Heart left ventricle (tissue), 16 donors: ENCODE measurements at places on chromosomes 1 and 21.

GRCh38 chr1:51303751-51304251 lies 26.6 kb downstream of the TTC39A start:
- no peak for DNase-seq
- no peaks in the 10 kb centered on the region for H3K27me3 ChIP-seq
- H3K27ac ChIP-seq = no peak overlapping the region
- no peaks in the 10 kb centered on the region for H3K4me1 ChIP-seq
- no peak overlapping the region for H3K4me3 ChIP-seq

DNA sequence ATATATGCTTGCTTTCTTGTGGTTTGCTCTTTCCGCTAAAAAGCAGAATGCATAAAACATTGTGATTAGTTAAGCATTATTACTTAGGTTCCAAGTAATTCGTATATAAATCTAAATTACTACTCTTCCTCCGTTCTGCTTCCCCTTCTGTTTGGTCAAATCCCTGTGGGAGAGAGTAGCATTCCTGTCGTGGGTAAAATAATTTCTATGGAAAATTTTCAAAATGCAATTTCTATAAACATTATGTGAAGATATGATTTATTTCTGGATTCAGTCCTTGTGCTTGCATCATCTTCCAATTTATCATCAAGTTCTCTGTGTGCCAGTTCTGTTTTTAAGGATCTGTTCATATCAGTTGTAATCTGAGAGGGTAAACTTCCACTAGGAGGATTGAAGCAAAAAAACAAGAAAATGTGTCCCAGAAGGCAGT lies 7.2 kb upstream of the WARS2 start:
- H3K27ac ChIP-seq = no peak overlapping the region
- peaks cover 5% of the 10 kb centered on the region for H3K4me1 ChIP-seq
- H3K4me3 ChIP-seq = no peak overlapping the region

DNA sequence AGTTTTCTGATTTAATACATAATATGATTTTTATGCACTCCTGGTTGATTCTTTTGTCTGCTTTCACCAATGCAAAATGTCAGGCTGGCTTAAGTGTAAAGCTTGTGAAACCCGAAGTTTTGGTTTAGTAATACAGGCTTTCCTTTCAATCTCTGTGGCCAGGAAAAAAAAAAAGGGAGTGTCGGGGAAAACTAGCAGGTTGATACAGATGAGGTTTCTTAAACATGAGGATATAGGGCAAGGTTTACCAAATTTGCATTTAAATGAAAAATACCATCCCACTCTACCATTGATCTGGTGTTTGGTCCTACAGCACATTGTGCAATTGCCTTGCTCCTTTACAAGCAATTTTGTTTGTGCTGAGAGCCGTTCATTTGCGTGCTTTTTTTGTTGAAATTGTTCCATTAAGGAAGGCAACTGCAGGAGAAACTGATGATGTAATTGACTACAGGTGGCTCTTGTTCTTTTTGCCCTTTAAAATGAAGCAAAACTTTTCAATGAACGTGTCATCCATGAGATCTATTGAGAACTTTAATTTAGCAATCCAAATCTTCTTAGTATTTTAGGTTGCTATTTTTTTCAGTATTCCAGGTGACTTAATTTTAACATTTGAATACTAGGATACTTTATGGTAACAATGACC lies 22.7 kb downstream of the CLIC6 start:
- no peaks in the 10 kb centered on the region for H3K27me3 ChIP-seq
- no peak overlapping the region for H3K27ac ChIP-seq
- H3K4me3 ChIP-seq = no peak overlapping the region
- DNase-seq = no peak

GRCh38 chr1:35164893-35165292 lies 28.1 kb downstream of the SFPQ start:
- H3K4me3 ChIP-seq = no peak overlapping the region
- no peak overlapping the region for H3K27ac ChIP-seq
- no peaks in the 10 kb centered on the region for H3K36me3 ChIP-seq
- H3K4me1 ChIP-seq = no peaks in the 10 kb centered on the region

DNA sequence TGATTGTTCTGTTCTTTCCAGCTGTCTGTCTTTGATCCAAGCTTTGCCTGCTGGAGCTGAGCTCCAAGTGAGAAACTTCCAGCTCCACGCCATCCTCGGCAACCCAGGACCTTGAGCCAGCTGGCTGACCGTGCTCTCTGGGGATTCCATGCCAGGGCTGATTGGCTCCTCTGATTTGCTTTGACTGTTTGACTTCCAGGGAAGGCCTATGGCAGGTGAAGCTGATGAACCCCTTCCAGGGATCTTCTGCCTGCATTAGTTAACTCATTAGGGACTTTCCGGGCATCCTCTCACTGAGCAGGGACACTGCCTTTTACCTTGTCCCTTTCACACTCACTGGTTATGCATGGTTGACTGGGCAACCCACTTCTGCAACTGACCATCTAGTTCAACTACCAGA lies 406.1 kb downstream of the RPS6KC1 start:
- H3K4me1 ChIP-seq = peaks cover 11% of the 10 kb centered on the region
- H3K4me3 ChIP-seq = no peak overlapping the region
- H3K27me3 ChIP-seq = no peaks in the 10 kb centered on the region
- peak; percentile 33 for DNase-seq
- no peaks in the 10 kb centered on the region for H3K36me3 ChIP-seq
- no peak overlapping the region for H3K27ac ChIP-seq

- no peak overlapping the region for H3K27ac ChIP-seq
- H3K4me1 ChIP-seq = no peaks in the 10 kb centered on the region
- no peaks in the 10 kb centered on the region for H3K36me3 ChIP-seq
- DNase-seq = no peak
Measured at GRCh38 chr1:68046423-68046822, 4.0 kb downstream of the DIRAS3 start.

GRCh38 chr1:229900220-229900619 lies 166.8 kb upstream of the GALNT2 start:
- no peak overlapping the region for H3K27ac ChIP-seq
- H3K27me3 ChIP-seq = no peaks in the 10 kb centered on the region
- DNase-seq = no peak
- no peak overlapping the region for H3K4me3 ChIP-seq

DNA sequence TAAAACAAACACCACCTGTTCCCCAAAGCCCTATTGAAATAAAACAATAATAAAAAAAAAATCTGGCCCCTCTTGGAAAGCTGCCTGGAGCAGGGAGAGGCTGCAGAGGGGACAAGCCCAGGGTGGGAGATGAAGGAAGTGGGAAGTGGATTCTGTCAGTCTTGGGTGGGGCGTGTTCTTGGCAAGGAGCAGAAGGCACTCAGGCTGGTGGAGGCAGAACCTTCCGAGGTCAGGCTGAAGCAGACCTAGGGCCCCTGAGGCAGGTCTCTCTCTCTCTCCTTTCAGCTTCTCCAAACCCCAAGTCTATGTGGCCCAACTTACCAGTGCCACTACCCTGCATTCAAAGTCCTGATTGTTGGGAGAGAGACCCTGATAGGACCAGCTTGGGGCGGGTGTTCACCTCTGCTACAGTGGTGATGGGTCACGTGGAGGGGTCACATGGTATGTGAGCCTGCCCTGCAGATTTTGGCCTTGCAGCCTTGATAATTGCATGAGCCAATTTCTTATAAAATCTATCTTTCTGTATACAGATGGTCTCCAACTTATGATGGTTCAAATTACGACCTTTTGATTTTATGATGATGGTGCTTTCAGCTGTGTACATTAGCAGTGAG lies 145.4 kb upstream of the C1orf174 start:
- H3K4me3 ChIP-seq = no peak overlapping the region
- peaks cover 9% of the 10 kb centered on the region for H3K27me3 ChIP-seq
- H3K4me1 ChIP-seq = no peaks in the 10 kb centered on the region
- no peak overlapping the region for H3K27ac ChIP-seq
- DNase-seq = no peak
- H3K36me3 ChIP-seq = no peaks in the 10 kb centered on the region

- no peak overlapping the region for H3K27ac ChIP-seq
- peaks cover 16% of the 10 kb centered on the region for H3K4me1 ChIP-seq
- no peak for DNase-seq
Measured at GRCh38 chr1:151134396-151134795, 12.0 kb downstream of the SEMA6C start.

GRCh38 chr1:112504001-112504660 lies 4.6 kb upstream of the WNT2B start:
- H3K4me3 ChIP-seq = no peak overlapping the region
- no peaks in the 10 kb centered on the region for H3K36me3 ChIP-seq
- H3K4me1 ChIP-seq = no peaks in the 10 kb centered on the region
- no peaks in the 10 kb centered on the region for H3K27me3 ChIP-seq
- no peak overlapping the region for H3K27ac ChIP-seq
- DNase-seq = no peak

DNA sequence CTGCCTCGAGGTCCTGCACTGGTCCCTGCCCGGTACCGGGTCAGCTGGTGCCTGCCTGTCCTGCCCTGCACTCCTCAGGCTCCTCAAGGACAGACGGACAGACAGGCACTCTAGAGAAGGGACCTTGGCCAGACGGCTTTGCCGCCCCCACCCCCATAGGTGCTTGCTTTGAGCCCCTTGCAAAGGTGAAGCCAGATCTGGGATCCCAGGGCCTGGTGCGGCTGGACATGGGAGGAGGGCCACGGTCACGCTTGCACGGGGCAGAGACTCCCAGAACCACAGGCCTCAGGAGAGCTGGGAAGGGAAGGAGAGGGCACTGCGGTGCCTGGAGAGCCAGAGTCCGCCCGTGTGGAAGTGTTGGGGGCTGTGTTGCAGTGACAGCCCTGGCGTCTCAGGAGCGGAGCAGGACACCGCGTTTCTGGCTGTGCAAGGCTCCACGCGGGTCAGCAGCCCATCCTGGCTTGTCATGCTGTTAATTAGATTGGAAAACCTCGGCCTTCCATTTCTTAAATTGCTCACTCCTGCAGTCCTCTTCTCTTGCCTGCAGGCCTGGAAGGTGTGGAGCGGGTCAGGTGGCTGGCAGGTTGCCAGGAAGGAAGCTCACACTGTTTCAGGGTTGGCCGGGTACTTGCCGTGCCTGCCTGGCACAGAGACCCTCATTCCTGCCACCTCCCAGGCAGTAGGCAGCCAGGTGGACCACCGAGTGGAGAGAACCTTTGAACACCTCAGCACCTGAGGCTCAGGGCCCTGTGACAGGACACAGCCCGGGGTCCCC lies 16.3 kb downstream of the COL18A1 start:
- DNase-seq = peak; percentile 47
- H3K27me3 ChIP-seq = no peaks in the 10 kb centered on the region
- peak overlapping the region; percentile 9 for H3K27ac ChIP-seq
- peaks cover 42% of the 10 kb centered on the region for H3K4me1 ChIP-seq

DNA sequence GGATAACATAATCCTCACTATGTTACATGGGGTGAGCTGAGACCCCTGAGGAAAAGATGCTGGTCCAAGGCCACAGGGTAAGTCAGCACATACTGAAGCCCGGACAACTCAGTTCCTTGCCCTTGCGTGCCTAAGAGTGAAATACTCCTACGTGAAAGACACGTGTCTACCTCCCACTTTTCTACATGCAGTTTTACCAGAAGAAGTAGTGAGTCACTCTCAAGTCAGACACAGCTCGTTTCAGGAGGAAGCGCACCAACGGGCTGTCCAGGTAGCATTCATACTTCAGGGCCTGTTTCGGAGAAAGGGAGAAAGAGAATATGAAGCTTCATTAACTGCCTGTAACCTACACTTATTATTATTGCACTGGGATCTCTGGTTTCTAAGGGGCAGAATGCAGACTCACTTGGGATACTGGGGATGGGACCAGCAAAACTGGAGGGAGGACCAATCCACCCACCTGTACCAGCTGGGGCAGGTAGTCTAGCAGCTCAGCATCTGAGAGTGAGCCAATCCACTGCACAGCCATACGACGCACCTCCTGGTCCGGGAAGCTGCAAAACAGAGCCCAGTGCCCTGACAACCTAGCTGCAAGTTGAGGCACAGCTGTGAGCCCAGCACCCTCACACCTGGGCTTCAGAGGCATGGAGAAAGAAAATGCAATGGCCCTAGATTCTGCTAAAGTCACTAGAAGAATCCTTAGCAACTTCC lies 32.4 kb upstream of the PPP1R15B start:
- H3K27me3 ChIP-seq = no peaks in the 10 kb centered on the region
- H3K36me3 ChIP-seq = peaks cover 98% of the 10 kb centered on the region
- no peak overlapping the region for H3K27ac ChIP-seq
- H3K4me1 ChIP-seq = peaks cover 54% of the 10 kb centered on the region

DNA sequence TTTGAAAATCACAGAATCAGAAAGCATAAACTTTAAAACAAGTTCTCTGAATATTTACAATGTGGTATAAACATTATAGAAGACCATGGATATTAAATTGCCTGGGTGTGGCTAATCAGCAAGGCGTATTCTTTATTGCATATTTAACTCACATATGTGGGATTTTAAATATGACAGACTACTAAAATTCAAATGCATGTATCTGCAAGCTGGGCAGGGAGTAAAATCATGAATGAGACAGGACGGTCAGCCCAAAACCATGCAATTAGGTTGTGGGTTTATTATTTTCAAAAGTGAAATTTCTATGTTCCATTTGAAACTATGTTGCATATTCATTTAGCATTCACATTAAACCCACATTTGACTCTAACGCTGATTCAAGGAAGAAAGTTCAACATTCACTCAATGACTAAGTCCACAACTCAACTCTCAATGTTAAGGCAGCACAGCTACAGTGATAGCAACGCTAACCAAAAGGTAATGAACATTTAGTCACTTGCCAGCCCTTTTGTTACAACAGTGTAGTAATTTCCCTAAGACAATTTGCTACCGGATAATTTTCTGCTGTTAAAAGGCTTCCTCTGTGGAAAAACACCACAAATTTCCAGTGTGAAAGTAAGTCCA lies 6.3 kb upstream of the SYNJ1 start:
- DNase-seq = no peak
- H3K4me3 ChIP-seq = no peak overlapping the region
- no peaks in the 10 kb centered on the region for H3K4me1 ChIP-seq
- no peaks in the 10 kb centered on the region for H3K27me3 ChIP-seq
- no peak overlapping the region for H3K27ac ChIP-seq

GRCh38 chr1:1197188-1197500 lies 9.2 kb downstream of the TNFRSF18 start:
- H3K27ac ChIP-seq = no peak overlapping the region
- no peaks in the 10 kb centered on the region for H3K27me3 ChIP-seq
- H3K36me3 ChIP-seq = no peaks in the 10 kb centered on the region
- no peak overlapping the region for H3K4me3 ChIP-seq

DNA sequence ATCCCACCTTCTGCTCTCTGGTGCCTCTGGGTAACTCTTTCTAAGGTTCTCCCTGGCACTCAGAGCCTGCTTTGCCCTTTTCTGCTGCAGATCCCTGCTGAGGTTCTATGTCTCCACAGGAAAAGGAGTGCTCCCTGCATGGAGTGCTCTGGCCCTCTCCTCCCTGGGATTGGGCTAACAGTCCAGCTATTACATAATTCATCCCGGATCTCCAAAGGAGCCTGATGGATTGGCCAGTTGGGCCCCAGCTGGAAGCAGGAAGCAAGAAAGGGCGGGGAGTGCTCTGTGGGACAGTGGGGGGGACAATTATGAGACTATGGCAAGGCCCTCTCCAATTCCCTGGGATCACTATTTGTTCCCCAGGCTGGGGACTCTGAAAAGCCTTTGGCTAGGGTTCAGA lies 51.9 kb upstream of the GOLT1A start:
- no peak overlapping the region for H3K27ac ChIP-seq
- H3K27me3 ChIP-seq = no peaks in the 10 kb centered on the region
- peaks cover 39% of the 10 kb centered on the region for H3K36me3 ChIP-seq
- H3K4me1 ChIP-seq = no peaks in the 10 kb centered on the region
